ENCODE measurements at places on chromosomes 2 and 18.

DNA sequence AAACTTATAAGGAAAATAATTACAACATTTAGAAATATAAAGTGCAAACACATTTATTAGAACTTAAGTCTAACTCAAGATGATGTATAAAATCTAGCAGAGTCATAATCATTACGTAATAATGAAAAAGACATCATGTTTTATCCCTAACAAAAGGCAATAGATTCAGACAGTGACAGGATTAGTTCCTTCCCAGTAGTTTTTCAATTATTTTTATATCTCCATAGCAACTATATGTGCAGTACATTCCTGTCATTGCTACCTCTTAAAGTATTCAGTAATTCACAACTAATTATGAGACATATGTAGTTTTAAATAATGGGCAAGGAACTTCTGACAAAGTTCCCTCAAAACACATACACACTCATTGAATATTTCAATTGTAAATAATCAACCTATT is 687.9 kb downstream of the CCDC85A start:
- no peak for DNase-seq

DNA sequence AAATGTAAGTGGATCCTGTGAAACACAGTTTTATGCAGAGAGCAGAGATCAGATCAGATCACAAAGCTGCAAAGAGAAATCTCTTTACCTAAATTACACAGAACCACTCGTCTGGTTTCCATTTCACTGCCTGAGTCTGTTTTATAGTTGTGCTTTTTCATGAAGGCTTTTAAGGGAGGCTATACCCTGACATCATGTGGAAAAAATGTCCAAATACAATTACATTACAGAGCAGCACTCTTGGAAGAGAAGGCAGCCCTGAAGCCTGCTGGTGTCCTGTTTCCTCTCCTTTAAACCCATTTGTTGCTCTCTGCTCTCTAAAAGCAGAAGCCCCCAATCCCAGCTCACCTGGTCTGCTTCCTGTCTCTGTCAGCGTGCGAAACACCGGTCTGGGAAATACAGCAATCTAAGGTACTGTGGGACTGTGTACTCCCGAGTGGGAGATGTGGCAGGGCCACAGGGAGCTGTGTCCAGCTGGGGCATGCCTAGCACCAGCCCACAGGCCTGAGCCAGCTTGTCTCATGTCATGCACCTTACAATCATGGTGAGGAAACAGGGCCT is 24.8 kb upstream of the ZFP36L2 start:
- peak; percentile 67 for DNase-seq

GRCh38 chr2:25879133-25879730 is 945 bp upstream of the ASXL2 start:
- DNase-seq = peak; percentile 80

- peak; percentile 20 for DNase-seq
These were observed 364.9 kb downstream of the SS18 start for GRCh38 chr18:25725501-25725900.

- no peak for DNase-seq
These were observed 49.9 kb upstream of the TXNDC2 start for GRCh38 chr18:9835825-9836224.

DNA sequence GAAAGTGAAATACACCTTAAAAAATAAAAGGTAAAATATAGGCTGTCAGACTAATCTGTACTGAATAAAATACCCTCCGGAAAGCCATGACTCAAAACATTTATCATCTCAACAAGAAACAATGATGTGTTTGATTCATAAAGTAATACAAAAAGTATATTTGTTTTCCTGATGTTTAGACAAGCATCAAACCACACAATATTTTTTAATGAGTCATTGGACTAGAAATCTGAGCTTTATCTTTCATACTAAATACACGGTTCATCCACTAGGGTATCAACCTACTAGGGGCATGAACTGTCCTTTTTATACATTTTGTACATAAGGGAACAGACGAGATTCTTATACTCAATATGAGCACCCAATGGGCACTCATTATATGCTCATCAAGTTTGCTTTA is 31.3 kb downstream of the CD226 start:
- peak; percentile 5 for DNase-seq

DNA sequence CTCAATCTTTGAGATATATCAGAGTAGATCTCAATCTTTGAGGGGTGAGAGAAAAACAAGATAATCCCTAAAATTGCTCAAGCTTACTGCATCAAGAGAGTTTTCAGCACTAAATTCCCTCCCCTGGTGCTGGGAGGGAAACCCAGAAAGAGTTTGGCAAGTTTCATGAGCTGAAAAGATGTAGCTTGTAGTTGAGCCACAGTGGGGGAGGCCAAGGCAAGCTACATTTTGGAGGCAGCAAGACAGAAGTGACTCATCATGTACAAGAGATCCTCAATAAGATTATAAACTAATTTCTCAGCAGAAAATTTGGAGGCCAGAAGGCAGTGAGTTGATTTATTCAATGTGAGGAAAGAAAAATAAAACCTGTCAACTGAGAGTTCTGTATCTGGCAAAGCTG is 308.2 kb downstream of the PIEZO2 start:
- no peak for DNase-seq

GRCh38 chr2:98118161-98118560 is 31.2 kb downstream of the VWA3B start:
- peak; percentile 54 for DNase-seq

- no peak for DNase-seq
These were observed 61.9 kb downstream of the AQP4 start for GRCh38 chr18:26803643-26804042.

Measured in fibroblast of mammary gland (primary cell).